Activated CD4-positive, alpha-beta memory T cell treated with anti-CD3 and anti-CD28 coated beads, Interleukin-2, amount 10 ng/mL, durations not matched to agents 7 days and 5 days (primary cell): ENCODE measurements at places on chromosomes 12 and 14. TPM values are rescaled to one million over a fixed set of nuclear protein-coding genes. Genes with fewer than 3 reads are reported as not detected.

DNA sequence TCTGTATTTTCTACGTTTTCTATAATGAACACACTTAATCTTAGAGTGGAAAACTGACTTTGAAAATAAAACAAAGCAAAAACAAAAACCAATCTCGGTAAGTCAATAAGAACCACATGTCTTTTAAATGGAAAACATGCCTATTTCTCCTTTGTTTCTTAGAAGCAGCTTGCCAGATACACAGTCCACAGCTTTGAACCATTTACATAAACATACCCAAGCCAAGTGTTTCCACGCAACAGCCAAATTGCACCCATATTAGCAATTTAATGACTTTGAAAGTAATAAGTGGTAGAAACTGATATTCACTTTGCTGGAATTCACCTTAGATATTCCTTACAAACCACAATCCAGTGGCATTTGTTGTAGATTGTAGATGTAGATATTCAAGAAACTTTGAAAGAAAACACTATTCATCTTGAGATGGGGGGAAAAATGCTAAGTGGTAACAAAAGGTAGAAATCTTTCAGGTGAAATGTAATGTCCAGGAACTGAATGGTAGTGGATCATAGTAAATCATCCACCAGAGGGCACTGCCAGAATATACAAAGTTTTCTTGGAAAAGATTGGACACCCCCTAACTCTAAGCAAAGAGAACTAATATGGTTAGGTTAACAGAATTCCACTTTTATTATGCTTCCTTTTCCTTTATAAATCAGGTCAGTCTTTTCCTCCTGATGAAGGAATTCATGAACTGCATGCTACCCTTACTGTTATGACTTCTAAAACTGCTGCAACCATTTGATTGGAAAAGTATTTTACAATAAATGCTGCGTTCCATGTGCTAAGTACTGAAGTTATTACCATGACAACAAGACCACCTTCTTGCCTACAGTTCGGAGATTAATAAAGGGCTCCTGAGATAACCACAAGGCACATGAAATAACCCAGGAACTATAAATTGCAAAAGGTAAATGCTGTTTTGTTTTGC lies 69.8 kb downstream of the RERG start:
- no peak for DNase-seq
- no peak overlapping the region for H3K4me3 ChIP-seq
- no peaks in the 10 kb centered on the region for H3K36me3 ChIP-seq
- H3K27ac ChIP-seq, result no peak overlapping the region

DNA sequence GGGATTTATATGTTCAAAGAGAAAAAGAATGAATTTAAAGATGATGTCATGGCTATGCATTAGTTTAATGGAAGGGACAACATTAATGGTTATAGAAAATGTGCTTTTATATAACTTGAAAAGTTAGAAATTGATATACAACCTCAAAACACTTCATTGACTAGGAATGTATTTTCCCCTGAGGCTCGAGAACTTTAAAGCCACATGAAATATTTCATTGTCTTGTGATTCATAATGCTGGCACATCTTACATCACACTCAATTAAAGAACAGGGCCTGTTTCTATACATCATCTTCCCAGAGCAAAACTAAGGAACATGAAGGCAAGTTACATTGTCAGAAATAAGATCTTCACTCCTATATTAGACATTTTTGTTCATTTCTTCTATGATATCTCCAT lies 35.2 kb upstream of the PAWR start:
- H3K36me3 ChIP-seq, result no peaks in the 10 kb centered on the region
- no peaks in the 10 kb centered on the region for H3K4me1 ChIP-seq
- no peak overlapping the region for H3K4me3 ChIP-seq
- DNase-seq, result no peak
- peaks cover 15% of the 10 kb centered on the region for H3K27me3 ChIP-seq

DNA sequence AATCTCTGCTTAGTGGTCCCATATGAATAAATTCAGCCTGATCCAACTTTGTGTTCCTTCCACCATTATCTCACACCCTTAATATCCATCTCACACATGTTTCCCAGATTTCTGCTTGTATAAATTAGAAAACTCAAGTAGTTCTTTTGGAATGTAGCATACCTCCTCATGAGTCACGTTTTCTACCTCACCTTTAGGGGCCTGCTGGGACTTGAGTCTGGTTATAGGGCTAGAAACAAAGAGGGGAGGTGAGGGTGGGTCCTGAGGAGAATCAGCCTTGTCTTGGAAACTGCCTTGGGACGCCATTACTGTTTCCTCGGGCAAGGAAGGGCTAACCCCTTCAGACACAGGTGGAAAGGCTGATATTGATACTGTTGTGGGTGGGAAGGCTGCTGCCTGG lies 51.1 kb downstream of the EMP1 start:
- H3K4me1 ChIP-seq, result no peaks in the 10 kb centered on the region
- DNase-seq, result no peak
- no peak overlapping the region for H3K4me3 ChIP-seq
- peaks cover 36% of the 10 kb centered on the region for H3K27me3 ChIP-seq
- H3K27ac ChIP-seq, result no peak overlapping the region

- DNase-seq, result no peak
- H3K4me3 ChIP-seq, result no peak overlapping the region
- peaks cover 6% of the 10 kb centered on the region for H3K4me1 ChIP-seq
- no peaks in the 10 kb centered on the region for H3K36me3 ChIP-seq
These were observed 16.5 kb downstream of the TMEM30B start for GRCh38 chr14:61264651-61265050.

DNA sequence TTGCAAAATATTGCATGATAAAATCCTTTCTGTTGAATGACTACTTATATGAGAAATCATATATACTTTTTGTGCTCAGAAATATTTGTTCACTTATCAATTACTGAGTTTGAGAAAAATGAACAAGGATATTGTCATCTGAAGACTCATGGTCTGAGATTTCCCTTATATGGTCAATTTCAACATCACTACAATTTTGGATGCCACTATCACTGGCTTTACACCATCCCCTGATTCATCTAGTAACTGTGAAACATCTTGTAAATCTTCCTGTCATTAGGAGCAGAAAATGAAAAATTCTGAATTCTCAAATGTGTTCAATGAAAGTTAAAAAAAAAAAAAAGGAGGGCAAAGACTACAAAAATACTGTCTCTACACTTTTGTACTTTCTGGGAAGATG lies 21.8 kb upstream of the GXYLT1 start:
- no peak for DNase-seq
- no peaks in the 10 kb centered on the region for H3K27me3 ChIP-seq
- no peak overlapping the region for H3K4me3 ChIP-seq
- H3K27ac ChIP-seq, result no peak overlapping the region
- peaks cover 11% of the 10 kb centered on the region for H3K4me1 ChIP-seq

- H3K36me3 ChIP-seq, result no peaks in the 10 kb centered on the region
- no peak for DNase-seq
- H3K4me3 ChIP-seq, result no peak overlapping the region
- peaks cover 18% of the 10 kb centered on the region for H3K4me1 ChIP-seq
- no peaks in the 10 kb centered on the region for H3K27me3 ChIP-seq
These were observed 34.6 kb downstream of the ATF7 start for GRCh38 chr12:53591301-53592206.

- H3K27me3 ChIP-seq, result no peaks in the 10 kb centered on the region
- H3K36me3 ChIP-seq, result peaks cover 20% of the 10 kb centered on the region
- H3K4me1 ChIP-seq, result peaks cover 22% of the 10 kb centered on the region
- no peak overlapping the region for H3K27ac ChIP-seq
- no peak for DNase-seq
These were observed 13.9 kb downstream of the FBXO34 start for GRCh38 chr14:55285048-55285652.

GRCh38 chr12:64459394-64459891 lies 7.5 kb downstream of the TBK1 start:
- peak overlapping the region; percentile 74 for H3K4me3 ChIP-seq
- H3K4me1 ChIP-seq, result peaks cover 44% of the 10 kb centered on the region
- no peaks in the 10 kb centered on the region for H3K27me3 ChIP-seq
- no peak for DNase-seq

- DNase-seq, result no peak
- H3K4me3 ChIP-seq, result no peak overlapping the region
- peaks cover 41% of the 10 kb centered on the region for H3K27me3 ChIP-seq
- no peak overlapping the region for H3K27ac ChIP-seq
These were observed 122.5 kb downstream of the SCARB1 start for GRCh38 chr12:124741211-124741610.

- no peaks in the 10 kb centered on the region for H3K4me1 ChIP-seq
- H3K27ac ChIP-seq, result no peak overlapping the region
- H3K27me3 ChIP-seq, result peaks cover 3% of the 10 kb centered on the region
- no peak for DNase-seq
- no peak overlapping the region for H3K4me3 ChIP-seq
- no peaks in the 10 kb centered on the region for H3K36me3 ChIP-seq
These were observed 127.6 kb upstream of the ARID2 start for GRCh38 chr12:45601888-45602287.

DNA sequence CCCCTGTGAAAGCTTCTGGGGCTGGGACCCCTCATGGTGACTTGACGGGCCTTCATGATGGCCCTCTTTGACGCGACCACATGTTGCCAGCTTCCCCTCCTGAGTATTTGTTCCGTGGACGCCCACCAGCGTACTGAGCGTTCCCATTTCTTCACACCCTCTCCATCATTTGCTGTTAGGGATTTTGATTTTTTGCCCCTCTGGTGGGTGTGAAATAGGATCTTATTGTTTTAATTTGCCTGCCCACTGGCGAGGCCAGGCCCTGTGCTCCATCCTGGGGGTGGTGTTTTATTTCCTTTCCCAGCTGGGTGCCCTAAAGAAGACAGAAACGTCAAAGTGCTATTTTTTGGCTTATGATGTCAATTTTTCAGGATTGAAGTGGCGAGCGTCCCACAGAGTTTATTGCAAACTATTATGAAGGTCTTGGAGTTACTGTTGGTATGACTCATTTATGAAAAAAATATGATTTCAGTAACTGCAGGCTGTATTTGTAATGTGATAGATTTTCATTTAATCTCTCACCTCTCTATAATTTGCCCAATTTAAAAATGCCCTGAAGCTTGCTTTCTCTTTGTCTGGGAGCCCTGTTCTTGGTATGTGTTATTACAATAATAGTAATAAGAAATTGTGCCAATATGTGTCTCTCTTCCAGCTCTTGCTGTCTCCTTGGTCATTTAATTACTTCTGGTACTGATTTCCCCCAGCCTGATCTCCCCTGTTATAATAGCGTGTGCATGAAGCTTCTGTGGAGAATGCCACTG lies 99.6 kb downstream of the SLC25A47 start:
- peaks cover 19% of the 10 kb centered on the region for H3K4me1 ChIP-seq
- H3K27ac ChIP-seq, result no peak overlapping the region
- DNase-seq, result no peak

DNA sequence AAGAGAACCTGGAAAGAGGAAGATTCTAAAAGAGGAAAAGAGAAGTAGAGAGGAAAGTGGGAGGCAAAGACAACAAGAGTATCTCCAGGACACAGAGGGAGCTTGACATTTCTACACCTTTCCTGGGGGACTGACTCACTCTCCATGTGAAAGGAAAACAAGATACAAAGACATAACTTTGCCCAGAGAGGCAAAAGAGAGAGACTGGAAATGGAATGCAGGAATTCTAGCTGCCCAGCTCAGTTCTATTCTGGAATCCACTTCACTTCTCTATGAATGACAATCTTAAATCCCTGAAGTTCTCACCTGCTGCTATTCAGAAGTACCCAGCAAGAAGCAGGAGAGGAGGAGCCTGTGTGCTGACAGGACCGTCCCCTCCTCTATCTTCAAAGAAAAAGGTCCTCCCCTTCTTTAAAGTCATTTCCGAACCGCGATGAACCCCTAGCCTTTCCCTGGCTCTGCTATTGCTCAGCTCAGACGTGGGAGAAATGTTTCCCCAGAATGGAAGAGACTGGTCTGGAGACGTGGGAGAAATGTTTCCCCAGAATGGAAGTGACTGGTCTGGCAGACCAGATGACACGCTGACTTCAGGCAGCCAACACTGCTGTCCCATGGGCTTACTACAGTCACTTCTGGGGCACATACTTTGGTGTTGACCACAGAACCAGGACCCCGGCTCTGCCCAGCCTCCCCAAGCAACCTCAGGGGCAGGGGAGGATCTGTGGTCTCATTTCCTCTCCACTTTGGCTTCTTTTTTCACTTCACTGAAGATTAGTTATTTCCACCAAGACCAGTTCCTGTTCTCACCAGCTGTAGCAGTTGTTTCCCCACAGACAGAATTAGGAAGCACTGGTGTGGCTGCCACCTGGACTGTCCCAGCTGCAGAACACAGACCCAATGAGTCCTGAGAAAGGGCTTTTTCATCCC lies 8.3 kb downstream of the FMNL3 start:
- H3K4me3 ChIP-seq, result peak overlapping the region; percentile 57
- peak overlapping the region; percentile 77 for H3K27ac ChIP-seq
- no peaks in the 10 kb centered on the region for H3K27me3 ChIP-seq
- H3K36me3 ChIP-seq, result no peaks in the 10 kb centered on the region

- H3K4me3 ChIP-seq, result no peak overlapping the region
- H3K27ac ChIP-seq, result no peak overlapping the region
- H3K36me3 ChIP-seq, result no peaks in the 10 kb centered on the region
- peaks cover 12% of the 10 kb centered on the region for H3K4me1 ChIP-seq
- no peak for DNase-seq
These were observed 35.7 kb downstream of the SLC38A4 start for GRCh38 chr12:46790066-46790465.

GRCh38 chr12:62299617-62300016 lies 39.4 kb downstream of the USP15 start:
- no peaks in the 10 kb centered on the region for H3K27me3 ChIP-seq
- H3K4me3 ChIP-seq, result no peak overlapping the region
- no peak overlapping the region for H3K27ac ChIP-seq
- peaks cover 88% of the 10 kb centered on the region for H3K36me3 ChIP-seq
- no peak for DNase-seq

- no peaks in the 10 kb centered on the region for H3K36me3 ChIP-seq
- DNase-seq, result no peak
- H3K27ac ChIP-seq, result no peak overlapping the region
- H3K4me3 ChIP-seq, result no peak overlapping the region
- H3K4me1 ChIP-seq, result no peaks in the 10 kb centered on the region
- H3K27me3 ChIP-seq, result no peaks in the 10 kb centered on the region
These were observed 334.2 kb upstream of the RPL10L start for GRCh38 chr14:46985529-46986380.

GRCh38 chr14:34537677-34538009 lies 1.9 kb downstream of the EAPP start:
- H3K4me3 ChIP-seq, result no peak overlapping the region
- DNase-seq, result no peak
- H3K36me3 ChIP-seq, result peaks cover 21% of the 10 kb centered on the region

GRCh38 chr12:2904260-2904659 lies 13.6 kb downstream of the TULP3 start:
- no peak for DNase-seq
- no peak overlapping the region for H3K27ac ChIP-seq
- no peaks in the 10 kb centered on the region for H3K36me3 ChIP-seq
- no peaks in the 10 kb centered on the region for H3K27me3 ChIP-seq
- no peak overlapping the region for H3K4me3 ChIP-seq

GRCh38 chr12:11795192-11795912 lies 145.9 kb downstream of the ETV6 start:
- H3K4me3 ChIP-seq, result no peak overlapping the region
- H3K27ac ChIP-seq, result no peak overlapping the region
- DNase-seq, result no peak
- peaks cover 31% of the 10 kb centered on the region for H3K36me3 ChIP-seq

- H3K4me3 ChIP-seq, result no peak overlapping the region
- no peak for DNase-seq
- H3K27ac ChIP-seq, result no peak overlapping the region
- H3K36me3 ChIP-seq, result no peaks in the 10 kb centered on the region
These were observed 9.7 kb downstream of the SLC4A8 start for GRCh38 chr12:51434305-51434704.

ABCC9 gene
- not detected for total RNA-seq

TPH2 gene
- total RNA-seq, result not detected

EIF2S3B gene
- 1.4 TPM for total RNA-seq

OTUB2 gene
- 7.3 TPM for total RNA-seq

PIK3C2G gene
- total RNA-seq, result not detected

A2M gene
- not detected for total RNA-seq

ETFBKMT gene
- 1.3 TPM for total RNA-seq

FITM1 gene
- 1.3 TPM for total RNA-seq

MANSC4 gene
- not detected for total RNA-seq
